ENCODE measurements at places on chromosomes 13 and 19.

DNA sequence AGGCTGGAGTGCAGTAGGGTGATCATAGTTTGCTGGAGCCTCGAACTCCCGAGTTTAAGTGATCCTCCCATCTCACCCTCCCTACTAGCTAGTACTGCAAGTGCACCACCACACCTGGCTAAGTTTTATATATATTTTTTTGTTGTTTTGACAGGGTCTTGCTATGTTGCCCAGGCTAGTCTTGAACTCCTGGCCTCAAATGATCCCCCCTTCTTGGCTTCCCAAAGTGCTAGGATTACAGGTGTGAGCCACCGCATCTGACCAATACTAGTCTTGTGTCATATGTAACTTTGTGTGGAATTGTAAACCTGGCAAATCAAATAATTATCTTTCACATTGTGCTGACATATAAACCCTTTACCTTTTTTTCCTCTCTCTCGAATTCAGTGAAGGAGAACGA lies 10.2 kb downstream of the HNRNPM start:
- no peak for DNase-seq

- DNase-seq = no peak
Measured at GRCh38 chr19:46515879-46516350, 20.2 kb upstream of the PNMA8B start.

DNA sequence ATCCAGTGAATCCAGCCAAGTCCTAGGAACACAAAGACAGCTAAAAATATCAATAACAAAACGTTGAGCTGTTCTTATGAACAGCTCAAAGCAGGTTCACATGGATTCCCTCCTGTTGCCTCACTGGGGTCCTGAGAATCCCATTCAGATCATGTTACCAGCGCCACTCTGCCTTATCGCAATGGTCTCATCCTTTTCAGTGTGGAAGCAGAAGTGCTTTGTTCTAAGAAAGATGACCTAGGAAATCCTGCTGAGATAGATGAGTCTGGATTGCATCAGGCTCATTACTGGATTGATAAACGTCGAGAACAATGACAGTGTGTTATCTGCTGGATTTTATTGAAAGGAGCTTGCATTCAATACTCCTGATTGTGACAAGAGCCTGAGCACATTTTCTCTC lies 87.0 kb downstream of the SLAIN1 start:
- DNase-seq = no peak

- no peak for DNase-seq
Measured at GRCh38 chr19:32977280-32977679, 5.2 kb downstream of the FAAP24 start.

DNA sequence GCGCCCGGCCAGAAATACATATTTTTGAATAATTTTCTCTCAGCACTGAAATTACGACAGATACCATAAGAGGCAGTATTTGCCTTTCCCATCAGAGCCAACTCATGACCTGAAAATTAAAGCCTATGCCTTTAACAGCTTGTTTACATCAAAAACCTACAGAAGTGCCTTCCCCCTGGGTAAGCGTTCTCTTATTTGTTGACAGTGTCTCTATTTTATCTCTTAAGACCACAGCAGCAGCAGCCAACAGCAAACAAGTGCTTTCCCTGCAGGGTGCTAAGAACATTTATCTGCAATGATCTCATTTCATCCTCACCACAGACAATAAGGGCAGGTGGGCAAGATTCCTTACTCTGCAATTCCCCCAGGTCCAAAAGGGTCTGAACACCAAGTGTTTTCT lies 6.0 kb downstream of the AKAP8L start:
- DNase-seq = no peak

- no peak for DNase-seq
Measured at GRCh38 chr13:109379930-109380329, 406.5 kb downstream of the IRS2 start.

- no peak for DNase-seq
Measured at GRCh38 chr13:111183959-111184358, 68.8 kb downstream of the ARHGEF7 start.

DNA sequence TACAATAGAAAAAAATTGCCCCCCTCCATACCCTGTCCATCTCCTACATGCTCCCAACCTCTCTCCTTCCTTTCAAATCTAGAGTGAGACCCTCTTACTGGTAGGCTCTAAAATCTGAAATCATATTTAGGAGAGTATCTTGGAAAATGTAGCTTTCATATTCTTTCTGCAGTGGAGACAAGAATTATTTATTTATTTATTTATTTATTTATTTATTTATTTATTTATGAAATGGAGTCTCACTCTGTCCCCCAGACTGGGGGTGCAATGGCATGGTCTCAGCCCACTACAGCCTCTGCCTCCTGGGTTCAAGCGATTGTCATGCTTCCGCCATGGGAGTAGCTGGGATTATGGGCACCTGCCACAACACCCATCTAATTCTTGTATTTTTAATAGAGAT lies 174.1 kb upstream of the MYO16 start:
- DNase-seq = no peak

DNA sequence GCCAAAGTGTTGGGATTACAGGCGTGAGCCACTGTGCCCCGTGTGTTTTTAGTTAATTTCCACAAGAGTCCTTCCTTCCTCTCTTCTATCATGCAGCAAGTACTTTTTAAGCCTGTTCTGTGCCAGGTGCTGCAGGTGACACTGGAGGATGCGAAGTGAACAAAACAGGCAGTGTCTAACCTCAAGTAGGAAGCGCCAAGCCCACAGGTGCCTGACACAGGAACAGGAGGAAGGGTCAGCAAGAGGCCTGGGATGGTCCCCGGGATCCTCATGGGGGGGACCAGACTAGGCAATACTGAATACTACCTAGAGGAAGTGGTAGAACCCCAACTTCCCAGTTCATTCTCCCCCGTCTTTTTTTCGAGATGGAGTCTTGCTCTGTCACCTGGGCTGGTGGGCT lies 1.8 kb upstream of the CALR start:
- DNase-seq = no peak

DNA sequence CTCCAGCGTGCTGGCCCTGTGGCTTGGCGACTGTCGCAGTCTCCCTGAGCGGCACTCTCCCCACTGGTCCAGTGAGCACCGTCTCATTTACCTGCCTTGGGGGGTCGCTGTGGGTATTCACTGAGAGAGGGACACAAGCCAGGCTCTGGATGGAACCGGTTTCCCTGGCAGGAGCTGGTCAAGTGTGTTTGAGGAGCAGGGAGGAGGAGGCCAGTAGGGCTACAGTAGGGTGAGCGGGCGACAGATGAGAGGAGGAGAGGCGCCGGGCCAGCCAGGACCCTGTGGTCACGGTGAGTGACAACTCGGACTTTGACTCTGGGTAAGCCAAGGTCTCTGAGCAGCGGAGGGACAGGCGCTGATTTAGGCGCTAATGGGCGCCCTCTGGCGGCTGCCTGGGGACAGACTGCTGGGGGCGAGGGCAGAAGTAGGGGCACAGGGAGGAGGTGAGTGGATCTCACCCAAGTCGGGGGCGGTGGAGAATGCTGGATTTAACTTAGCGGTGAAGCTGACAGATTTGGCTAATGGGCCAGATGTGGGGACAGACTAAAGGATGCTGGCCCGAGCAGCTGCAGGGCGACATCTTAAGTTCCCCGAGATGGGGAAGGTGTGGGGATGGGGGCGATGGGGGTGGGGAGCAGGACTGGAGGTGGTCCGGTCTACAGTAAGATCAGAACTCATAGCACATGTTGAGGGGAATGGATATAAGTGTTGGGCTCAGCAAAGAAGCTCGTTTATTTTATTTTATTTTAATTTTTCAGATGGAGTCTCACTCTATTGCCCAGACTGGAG lies 4.7 kb upstream of the PRMT1 start:
- peak; percentile 67 for DNase-seq

GRCh38 chr19:54574051-54574450 lies 461 bp downstream of the LILRA2 start:
- no peak for DNase-seq

DNA sequence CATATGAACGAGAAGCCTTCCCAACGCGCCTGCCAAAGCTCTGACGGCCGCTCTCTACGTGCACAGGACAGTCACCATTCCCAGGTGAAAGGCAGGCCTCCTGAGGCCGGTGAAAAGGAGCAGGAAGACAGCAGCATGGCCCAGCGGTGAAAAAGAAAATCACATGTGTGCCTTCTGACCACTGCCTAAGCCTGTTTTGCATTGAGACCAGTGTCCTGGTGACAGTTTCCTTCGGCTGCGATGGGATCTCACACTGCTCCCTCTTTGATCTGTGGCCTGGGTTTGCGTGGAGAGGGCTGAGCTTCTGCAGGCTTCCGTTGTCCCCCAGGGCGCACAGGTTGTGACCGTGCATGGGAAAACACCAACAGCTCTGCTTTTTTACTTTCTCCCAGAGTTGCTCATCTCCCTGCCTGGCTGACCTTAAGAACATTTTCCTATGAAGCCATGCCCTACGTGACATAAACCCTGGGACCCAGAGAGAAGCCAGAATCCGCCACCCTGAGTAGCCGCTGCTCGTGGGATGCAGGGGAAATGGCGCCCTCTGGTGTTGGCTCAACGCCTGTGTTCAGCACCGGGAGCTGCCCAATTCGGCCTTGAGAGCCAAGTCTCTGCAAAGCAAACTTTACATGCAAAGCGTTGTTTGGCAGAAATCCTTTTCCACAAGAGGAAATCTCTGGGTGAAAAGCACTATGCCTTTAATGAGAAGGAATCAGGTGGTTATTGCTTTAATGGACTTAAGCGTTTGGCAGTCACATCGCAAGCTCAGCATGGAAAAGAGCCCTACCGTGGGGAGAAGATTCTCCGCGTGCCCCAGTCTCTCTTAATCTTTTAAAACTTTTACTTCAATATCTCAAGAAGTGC lies 112.2 kb upstream of the GPR12 start:
- peak; percentile 24 for DNase-seq

- DNase-seq = no peak
Measured at GRCh38 chr19:392375-392970, 16.5 kb downstream of the C2CD4C start.

- DNase-seq = no peak
Measured at GRCh38 chr13:94708031-94708859, 4.1 kb downstream of the SOX21 start.

GRCh38 chr19:48635966-48636858 lies 967 bp downstream of the DBP start:
- DNase-seq = no peak

DNA sequence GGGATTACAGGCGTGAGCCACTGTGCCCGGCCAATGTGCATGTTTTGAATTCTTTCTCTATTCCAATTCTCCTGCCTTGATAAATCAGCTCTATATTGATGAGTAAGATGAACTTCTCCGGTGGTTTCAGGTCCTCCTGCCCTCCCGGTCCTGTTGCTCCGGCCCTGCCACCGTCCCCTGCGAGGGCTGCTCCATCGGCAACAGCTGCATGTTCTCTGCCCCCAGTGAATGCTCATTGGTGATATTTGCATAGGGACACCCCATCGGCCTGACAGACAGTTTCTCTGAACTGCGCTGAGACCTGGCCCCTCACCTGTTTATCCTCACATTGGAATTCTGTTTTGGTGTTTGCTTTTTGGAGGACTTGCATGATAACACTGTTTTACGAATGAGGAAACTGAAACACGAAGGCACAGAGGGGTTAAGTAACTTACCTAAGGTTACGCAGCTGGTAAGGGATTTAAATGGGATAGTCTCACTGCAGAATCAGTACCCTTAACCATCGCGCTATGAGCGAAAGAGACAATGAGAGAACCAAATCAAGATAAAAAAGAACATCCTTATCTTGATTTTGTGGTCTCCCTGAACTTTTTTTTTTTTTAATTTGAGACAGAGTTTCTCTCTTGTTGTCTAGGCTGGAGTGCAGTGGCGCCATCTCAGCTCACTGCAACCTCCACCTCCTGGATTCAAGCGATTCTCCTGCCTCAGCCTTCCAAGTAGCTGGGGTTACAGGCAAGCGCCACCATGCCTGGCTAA lies 32.2 kb downstream of the ZNF557 start:
- no peak for DNase-seq

DNA sequence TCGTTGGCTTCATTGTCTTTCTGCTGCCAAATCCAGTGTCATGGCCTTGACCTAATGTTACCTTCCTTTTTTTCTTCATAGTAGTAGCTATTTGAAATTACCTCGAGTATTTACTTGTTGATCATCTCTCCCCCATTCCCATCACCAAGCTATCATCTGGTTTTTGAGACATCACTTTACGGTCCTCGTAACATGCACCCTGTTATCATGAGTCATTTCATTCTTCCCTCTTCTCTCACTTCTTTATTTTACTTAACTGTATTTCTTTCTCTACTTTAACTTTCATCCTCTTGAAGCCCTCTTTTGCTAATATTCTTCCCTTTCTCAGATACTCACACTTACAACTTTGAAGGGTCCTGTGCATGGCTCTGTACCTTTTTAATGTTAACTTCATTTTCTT lies 31.8 kb downstream of the TPP2 start:
- no peak for DNase-seq

DNA sequence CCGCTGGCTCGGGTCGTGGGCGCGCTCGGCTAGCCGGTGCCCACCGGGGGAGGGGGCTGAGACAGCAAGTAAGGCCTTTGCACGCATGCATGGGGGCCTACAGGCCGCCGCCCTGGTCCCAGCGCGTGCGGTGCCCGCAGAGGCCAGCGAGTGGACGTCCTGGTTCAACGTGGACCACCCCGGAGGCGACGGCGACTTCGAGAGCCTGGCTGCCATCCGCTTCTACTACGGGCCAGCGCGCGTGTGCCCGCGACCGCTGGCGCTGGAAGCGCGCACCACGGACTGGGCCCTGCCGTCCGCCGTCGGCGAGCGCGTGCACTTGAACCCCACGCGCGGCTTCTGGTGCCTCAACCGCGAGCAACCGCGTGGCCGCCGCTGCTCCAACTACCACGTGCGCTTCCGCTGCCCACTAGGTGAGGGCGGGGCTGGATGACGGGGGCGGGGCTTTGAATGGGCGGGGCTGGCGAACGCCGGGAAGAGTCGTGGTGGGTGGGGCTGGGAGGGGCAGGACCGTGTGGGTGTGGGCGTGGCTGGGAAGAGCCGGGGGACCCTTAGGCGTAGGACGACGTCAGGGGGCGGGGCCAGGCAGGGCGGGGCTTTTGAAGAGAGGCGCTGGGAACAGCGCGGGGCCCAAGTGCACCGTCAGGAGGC lies 2.1 kb downstream of the CILP2 start:
- no peak for DNase-seq

DNA sequence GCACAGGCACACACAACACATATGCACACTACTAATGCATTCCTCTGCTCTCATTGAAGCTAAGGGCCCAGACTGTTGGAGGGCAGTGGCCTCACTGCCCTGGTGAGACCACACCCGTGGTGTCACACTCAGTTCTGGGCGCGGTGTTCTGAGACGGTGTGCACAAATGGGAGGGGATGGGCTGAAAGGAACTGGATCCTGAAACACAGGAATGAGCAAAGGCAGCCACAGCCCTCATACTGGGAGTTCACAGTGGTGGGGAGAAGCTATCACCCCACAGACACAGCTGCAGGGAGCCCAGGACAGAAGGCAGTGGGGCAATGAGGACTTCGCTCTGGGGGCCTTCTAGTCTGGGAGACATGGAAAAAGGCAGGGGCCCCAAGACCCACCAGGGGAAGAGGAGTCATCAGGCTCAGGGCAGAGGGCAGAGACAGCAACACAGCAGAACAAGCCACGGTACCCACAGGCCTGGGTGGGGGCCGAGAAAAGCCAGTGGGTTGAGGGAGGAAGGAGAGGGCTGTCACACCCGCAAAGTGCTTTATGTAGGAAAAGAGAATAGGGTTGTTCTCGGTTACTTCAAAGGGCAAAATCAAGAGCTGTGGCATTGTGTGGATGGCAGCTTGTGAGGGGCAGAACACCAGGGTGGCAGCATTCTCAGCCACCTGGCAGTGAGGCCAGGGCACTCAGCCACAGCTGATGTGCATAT lies 75.4 kb upstream of the GPR183 start:
- DNase-seq = no peak

Measured in NCI-H524 treated with DMSO at 0.1 percent for 48 hours (cell line).